Activated gamma-delta T cell (primary cell): ENCODE measurements at places on chromosomes 3 and 15.

GRCh38 chr15:31403096-31403495, 76.5 kb downstream of the KLF13 start:
- no peak for DNase-seq

DNA sequence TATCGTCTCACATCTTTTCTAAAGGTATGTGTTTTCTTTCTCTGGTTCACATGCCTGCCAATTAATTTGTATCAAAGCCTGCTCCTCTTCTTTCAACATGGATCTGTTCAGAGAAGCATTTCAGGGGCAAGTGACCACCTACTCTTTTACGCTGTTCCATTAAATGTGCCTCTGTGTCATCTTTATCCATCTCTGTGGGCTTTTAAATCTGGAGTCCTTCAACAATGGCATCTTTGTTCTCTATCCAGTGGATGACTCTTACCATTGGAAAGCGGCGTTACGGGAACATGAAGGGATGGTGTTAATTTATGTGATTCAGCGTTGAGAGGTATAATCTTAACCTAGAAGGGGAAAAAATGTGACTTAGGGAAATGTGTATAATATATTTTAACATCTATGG, 92.7 kb upstream of the CFAP20DC start:
- DNase-seq, result no peak

- no peak for DNase-seq
Observed at GRCh38 chr15:74050127-74050526, 32.2 kb downstream of the GOLGA6A start.

- DNase-seq, result no peak
Observed at GRCh38 chr15:98845138-98845884, 162.3 kb downstream of the PGPEP1L start.

DNA sequence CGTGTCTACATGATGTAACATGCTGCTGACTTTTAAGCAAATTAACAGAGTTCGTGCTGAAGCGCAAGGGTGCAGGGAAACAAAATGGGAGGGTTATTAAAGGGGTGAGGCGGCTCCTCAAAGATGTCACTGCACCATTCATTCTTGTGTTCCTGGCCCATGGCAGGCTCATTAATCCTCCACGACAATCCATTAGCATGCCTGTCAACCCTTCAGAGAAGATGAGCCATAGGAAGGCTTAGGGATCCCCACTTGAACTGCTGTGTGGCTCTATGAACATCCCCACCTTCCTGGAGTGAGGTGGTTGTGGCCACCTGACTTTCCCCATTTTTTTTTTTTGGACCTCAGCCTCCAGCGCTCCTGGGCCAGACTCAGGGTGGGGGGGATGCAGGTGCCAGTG, 45.8 kb downstream of the IGF1R start:
- DNase-seq, result no peak

DNA sequence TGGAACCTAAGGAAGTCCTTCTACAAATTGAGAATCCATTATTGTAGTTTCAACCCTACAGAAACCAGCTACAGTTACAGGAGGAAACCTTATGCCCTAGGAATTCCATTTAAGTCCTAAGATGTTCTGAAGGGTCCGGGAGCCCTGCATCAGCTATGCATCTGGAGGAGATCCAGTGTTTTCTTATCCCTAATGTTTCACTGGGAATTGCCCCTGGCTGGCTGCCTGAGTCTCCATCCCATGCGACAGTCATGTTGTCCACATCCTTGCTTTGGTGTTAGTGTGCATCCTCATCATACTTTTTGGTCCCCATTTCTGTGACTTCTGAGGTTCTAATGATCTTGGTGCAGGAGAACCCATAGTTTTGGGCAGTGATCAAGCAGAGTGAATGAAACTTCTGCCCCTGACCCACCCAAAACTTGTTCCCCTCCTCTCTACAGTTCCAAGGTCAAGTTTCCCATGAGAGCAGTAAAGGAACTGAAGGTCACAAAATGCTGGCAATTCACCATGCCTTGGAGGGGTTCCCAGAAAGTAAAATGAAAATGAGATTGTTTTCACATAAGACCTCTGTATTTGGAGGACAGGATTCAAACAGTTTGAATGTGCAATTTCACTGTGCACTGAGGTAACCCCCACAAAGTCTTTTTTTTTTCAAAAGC, 121.9 kb upstream of the PHLDB2 start:
- no peak for DNase-seq

DNA sequence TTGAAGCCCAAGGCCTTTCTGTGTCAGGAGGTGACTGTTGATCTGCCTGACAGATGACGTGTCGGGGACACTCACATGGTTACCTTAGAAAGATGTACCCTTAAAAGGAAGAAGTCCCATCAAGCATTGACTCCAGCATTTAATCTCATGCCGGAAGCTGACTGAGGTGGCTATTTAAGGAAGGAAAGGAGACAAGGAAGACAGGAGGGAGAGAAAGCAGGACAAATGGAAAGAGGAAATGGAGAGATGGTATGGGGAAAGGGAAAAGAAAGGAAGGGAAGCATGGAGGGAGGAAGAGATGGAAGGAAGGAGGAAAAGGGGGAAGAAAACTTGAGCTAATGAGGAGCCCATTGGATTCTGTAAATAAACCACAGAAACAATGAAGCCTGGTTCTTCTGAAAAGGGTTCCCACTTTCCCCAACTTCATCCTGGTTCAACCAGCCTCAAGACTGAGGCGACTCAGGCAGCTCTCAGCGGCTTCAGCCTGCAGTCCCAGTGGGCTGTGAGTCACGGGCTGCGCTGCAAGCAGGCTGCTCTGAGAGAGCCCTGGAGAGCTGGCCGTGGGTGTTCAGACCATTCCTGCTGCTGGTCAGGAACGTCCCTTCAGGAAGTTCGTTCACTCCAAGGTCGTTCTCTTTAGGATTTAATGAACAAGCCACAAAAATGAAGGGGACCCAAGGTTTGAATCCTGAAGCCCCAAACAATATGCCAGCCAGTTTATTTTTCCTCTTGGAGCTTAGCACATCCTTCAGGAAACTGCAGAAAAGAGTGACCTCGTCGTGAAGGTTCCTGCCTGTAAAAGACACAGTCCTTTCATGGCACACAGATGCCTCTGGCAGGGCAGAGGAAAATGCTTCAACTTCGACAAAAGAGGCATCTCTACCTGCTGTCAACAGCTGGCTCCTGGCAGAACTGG, 69.6 kb upstream of the THBS1 start:
- DNase-seq, result no peak

GRCh38 chr3:46749129-46749528, 31.5 kb upstream of the PRSS50 start:
- no peak for DNase-seq

DNA sequence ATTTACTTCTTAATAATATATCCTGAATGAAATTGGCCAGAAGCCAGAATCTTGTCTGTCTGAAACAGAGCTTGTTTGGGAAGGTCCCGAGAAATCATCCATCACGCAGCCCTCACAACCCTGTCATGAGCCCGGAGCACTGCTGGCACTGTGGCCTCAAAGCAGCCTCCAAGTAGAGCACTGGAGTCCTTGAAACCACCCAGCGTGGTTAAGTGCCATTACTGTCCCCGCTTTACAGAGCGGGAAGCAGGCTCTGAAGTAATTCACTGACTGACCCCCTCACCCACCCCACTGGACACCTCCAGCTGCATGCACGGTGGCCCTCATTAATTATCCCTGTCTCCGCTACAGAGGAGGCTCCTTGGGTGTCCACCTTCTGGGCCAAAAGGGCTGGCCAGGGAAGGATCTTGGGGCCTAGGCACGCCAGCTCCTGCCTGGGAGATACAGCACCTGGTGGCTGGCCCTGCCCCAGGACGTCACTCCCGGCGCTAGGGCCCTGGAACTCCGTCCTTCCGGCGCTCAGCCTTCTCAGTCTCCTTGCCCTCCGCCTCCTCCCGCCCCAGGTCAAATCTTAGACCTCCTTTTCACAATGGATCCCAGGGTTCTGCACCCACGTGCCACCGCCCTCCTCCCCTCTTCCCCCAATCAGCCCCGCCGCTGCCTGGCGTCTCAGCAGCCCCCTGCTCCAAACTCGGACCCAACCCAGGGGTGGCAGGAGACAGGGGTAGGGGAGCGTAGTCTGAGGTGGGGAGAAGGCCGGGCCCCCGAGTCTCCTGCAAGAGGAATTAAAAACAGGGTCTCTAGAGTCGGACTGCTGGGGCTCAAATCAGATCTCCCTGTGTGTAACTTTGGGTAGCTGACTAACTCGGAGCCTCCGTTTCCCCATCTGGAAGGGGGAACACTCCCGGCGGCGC, 1.1 kb downstream of the TKT start:
- peak; percentile 13 for DNase-seq

GRCh38 chr3:69388241-69388640, 2.4 kb upstream of the FRMD4B start:
- no peak for DNase-seq

- DNase-seq, result no peak
Observed at GRCh38 chr3:102580760-102581159, 145.9 kb downstream of the ZPLD1 start.

DNA sequence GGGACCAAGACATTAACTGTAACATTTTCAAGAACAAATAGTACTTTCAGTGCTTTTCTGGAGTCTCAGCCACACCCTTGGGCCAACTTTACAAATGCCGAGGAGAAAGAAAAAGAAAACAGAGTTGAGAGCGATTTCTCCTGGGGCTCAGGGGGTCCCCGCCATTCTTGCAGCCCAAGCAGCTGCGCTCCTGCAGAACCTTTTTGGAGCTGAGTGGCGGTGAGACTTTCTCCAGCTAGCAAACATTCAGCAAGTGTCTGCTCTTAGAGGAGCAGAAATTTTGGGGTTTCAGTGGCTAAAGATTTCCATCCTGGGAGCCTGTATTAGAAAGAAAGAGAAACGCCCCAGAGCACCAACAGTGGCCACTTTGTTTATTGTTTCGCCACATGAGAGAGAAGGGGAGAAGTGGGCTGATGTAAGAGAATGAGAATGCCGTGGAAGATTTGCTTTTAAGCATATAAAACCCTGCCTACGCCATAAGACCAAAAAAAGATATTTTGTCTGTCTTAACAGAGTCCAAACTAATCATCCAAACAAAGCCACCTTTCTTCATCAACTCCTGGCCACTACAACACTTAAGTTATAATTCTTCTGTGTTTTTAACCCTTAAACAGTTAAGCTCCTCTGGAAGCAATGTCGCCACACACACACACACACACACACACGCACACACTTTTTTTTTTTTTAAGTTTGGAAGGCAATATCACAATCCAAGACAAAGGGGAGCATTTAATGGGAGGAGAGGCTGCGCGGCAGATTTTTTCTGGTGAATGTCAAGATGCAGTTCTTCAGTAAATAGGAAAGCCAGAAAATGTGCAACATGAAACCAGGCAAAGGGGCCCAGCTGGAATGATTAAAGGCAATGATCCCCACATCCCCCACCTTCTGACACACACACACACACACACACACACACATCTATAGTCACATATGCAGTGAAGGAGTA, 19.2 kb downstream of the EID1 start:
- no peak for DNase-seq

GRCh38 chr15:32898414-32898813, 180.6 kb downstream of the GREM1 start:
- DNase-seq, result no peak

DNA sequence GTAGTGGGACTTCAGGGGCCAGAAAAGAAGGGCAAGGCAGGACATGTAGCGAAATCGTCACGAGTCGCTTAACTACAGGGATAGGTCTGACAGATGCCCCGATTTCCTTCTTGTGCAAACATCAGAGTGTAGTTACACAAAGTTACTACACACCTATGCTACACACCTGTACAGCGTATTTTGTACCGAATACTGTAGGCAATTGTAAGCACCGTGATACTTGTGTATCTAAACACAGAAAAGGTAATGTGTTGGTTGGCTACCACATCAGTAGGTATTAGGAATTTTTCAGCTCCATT, 515 bp upstream of the MTHFS start:
- DNase-seq, result no peak

GRCh38 chr15:52746162-52746757, 43.9 kb downstream of the ONECUT1 start:
- no peak for DNase-seq

GRCh38 chr3:53250453-53250852, 5.4 kb downstream of the TKT start:
- DNase-seq, result no peak

DNA sequence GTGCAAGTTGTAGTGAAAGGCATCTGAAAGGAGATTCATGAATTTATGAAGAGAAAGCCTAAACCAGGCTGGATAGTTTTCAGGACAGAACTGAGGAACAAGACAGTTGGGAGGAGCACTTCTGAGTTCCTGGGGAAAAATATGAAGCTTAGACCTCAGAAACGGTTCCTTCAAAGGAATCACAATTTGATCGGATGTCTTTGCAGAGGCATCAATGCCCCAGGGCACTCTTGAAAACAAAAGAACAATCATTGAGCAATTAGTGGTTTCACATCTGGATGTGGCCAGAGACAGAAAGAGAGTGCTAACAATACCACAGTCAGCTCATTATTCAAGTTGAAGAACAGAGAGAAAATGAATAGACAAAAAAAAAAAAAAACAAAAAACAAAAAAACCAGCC, 86.2 kb downstream of the KLF13 start:
- DNase-seq, result no peak

- no peak for DNase-seq
Observed at GRCh38 chr3:154228561-154229216, 95.6 kb downstream of the DHX36 start.

DNA sequence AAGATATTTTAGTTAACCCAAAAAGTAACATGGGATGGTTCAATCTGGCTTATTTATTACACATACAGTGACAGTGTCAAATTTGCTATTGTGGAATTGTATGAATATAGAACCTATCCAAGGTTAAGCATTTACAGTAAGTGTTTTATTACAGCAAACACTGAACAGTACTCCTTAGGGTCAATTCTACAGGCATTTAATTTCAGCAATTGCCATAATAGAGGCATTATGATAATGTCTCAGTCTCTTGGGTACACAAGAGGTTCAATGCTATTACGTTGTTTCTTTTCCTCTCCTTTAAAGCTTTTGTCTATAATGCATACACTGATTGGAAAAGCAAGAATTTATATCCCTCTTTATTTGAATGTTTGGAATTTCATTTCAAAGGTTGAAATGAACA, 275.7 kb upstream of the NAALADL2 start:
- DNase-seq, result no peak

DNA sequence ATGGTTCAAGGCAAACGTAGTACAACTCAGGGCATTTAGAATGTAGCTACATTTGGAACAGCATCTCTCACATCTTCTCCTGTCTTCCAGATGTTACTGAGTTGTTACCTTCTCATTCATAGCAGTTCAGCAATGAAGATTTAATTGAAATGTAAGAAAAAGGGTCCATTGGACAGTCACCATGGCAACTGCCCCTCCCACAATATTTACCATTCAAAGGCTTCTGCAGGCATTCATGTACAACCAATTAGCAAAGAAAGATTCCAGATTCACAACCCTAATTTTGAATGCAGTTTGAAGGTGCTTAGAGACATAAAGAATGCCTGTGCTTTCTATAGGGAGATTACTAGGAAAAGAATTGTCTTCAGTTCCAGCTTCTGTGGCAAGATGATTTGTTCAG, 22.2 kb downstream of the SCN11A start:
- DNase-seq, result no peak

GRCh38 chr3:133973249-133973980, 56.3 kb downstream of the SLCO2A1 start:
- DNase-seq, result no peak

- DNase-seq, result no peak
Observed at GRCh38 chr3:139548801-139549200, 9.3 kb upstream of the RBP1 start.
